Omental fat pad (tissue), 4 donors: ENCODE measurements at places on chromosomes 6 and 20. TPM values are rescaled to one million over a fixed set of nuclear protein-coding genes. Genes with fewer than 3 reads are reported as not detected.

DNA sequence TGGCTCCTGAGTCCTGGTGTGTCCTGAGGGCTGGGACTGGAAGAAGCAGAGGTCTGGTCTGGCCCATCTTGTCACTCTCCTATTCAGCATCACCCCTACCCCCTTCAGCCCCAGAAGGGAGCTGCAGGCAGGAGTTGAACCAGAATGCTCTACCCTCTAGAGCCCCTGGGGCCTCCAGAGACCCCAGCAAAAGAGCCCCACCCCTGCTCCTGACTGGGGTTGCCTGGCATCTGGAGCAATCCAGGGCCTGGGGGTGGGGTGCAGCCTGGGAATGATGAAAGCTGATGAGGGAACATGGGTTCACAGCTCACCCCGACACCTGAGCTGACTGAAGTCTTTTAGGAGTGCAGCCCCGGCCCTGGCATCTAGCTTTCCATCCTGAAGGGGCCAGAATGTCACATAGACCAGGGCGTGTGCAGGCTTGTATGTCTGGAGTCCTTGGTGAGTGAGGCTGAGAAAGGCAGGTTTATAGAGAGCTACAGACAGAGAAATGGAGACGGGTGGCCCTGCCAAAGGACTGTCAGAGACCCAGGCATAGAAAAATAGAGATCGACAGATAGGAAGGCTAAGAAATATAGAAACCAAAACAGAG lies 12.2 kb downstream of the FGD2 start:
- DNase-seq: no peak

HTR1B gene
- total RNA-seq: not detected

BYSL gene
- total RNA-seq: 9.8 TPM

DNA sequence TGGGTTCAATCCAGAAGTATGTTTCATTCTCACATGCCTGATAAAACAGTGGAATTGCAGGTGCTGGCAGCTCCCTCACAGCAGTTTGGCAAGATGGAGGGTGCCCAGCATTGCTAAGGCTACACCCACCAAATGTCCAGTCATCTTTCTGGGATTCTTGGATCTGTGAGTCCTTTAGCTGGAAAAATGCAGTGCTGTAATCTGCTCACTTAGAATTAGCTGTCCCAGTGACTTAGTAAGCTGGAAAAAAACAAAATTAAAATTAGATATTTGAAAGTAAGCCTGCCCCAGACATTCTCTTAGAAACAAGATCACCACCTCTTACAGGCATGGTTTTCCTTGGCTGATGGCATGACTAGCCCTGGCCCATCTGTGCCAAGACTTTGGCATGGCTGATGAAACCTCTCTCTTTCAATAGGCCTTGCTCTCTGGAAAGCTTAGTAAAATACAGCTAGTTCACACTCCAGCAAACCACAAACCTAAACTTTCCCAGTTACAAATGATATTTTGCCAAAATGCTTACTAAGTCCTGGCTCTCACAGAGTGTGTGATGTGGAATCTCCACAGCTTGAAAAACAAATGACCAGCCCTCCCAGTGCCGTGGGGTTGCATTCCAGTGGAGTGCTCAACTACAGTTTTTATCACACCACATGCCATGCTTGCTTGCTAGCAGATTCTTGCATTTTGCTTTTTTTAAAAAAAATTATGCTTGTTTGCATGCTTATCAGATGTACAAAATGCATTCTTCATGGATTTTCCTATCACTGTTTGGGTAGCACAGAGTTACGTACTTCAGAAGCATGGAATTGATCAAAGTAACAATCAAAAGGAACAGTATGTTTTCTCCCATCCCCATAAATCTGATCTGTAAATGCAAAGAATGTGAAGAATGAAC lies 261.5 kb downstream of the EYA4 start:
- DNase-seq: no peak

- DNase-seq: no peak
Observed at GRCh38 chr20:25579081-25579770, 6.1 kb downstream of the NINL start.

MAP1LC3A gene
- 58.2 TPM for total RNA-seq

LTA gene
- not detected for total RNA-seq

PGC gene
- not detected for total RNA-seq

GRCh38 chr6:97081010-97081590 lies 156.6 kb downstream of the KLHL32 start:
- DNase-seq: no peak

- no peak for DNase-seq
Observed at GRCh38 chr20:20929341-20929740, 176.8 kb downstream of the LINC00237 start.

DNA sequence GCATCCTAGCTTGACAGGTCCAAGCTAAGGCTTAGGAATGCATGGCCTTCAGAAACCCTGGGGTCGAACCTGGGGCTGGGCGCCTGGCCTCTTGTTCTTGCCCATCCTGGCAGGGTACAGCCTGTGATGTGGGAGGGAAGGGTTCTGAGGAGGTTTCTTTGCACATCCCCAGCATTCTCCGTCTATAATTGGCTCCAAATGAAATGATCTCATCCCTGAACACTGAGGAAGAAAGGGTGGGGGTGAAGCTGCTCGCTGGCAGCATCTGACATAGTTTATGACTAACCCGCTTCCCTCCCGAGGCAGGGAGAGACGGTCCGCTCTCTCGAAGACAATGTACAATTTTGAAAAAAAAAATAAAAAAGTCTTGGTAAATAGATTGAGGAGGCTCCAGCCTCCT lies 67.1 kb upstream of the ZNFX1 start:
- no peak for DNase-seq

KIAA0408 gene
- total RNA-seq: 7.3 TPM

DNA sequence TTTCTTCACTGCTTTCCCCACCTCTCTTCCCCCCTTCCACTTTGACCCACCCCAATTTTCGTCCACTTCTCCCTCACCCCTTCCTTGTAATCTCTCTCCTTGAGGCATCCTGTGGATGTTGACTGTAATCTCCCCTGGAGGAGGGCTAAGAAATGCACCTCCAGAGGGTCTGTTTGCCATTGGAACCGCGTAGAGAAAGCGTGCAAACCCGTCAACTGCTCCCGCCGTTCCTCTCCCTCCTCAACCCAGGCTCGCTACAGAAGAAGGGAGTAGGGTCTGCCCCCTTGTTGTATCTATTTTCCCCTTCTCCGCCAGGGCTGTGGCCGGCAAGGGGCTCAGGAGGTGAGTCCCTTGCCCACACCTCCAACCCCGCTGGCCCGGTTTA lies 502 bp upstream of the HTR1E start:
- peak; percentile 22 for DNase-seq

DNA sequence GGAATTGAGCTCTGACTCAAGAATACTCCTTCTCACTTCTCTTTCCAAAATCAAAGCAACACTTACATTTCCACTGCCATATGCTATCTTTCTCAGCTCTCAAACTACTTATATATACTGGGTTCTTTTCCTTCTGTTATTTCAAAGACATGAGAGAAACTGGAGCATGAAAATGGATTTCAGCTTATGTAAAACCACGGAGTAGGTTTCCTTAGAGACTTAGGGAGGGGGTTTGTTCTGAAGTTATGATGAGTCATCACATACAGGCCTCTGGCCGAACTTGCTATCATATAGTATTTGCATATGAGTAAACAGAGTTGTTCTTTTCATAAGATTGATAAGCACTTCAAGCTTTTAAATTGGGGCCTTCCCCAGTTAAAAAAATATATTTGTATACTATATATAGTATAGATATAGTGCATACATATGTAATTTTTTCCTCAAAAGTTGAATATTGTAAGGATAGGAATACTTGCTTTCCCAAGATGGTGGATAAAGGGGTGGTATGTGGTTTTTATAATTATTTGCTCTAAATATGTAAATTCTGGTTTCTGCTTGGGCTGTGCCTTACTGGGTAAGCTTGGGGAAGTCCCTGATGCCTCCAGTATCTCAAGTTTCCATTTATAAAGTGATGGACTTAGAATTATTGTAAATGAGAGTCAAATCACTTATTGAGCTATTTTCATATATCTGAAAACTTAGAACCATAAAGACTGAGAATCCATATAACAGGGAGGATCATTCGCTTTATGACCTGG lies 273.9 kb downstream of the RFPL4B start:
- DNase-seq: no peak

- DNase-seq: no peak
Observed at GRCh38 chr6:45576648-45577624, 199.2 kb upstream of the SUPT3H start.

DNA sequence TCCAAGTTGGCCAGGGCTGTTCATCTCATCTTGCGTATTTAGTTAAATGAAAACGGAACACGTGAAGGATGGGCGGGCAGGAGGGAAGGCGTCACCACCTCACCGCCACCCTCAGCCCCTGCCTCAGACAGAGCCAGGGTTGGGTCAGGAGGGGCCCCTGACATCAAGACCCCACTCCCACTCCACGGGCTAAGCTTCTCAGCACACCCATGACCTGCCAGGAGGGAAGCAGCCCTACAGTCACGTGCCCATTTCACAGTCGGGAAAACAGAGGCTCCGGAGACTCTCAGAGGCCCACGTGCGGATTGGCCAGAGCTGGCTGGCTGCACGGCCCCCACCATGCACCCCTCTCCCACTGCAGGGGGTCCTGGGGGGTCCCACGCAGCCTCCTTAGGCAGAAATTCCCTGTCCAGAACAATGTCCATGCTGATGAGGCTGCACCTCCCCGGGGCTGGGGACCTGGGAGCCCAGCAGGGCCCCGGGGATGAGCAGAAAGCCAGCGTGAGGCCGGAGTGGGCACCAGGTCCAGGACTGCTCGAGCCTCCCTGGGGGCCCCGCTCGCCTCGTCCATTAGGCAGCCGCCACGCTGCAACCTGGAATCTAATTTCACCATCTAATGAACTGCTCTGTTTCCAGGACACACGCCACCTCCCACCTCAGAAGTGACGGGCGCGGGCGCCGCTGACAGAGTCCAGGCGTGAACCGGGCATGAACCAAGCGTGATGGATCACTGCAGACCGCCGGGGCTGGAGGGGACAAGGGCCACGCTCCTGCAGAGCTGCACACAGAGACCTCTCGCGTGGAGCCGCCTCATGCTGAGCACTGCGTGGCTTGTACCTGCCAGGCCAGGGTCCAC lies 15.8 kb downstream of the KCNQ2 start:
- no peak for DNase-seq

DPPA5 gene
- total RNA-seq: not detected

CHRNA4 gene
- not detected for total RNA-seq

BTN1A1 gene
- not detected for total RNA-seq

DNA sequence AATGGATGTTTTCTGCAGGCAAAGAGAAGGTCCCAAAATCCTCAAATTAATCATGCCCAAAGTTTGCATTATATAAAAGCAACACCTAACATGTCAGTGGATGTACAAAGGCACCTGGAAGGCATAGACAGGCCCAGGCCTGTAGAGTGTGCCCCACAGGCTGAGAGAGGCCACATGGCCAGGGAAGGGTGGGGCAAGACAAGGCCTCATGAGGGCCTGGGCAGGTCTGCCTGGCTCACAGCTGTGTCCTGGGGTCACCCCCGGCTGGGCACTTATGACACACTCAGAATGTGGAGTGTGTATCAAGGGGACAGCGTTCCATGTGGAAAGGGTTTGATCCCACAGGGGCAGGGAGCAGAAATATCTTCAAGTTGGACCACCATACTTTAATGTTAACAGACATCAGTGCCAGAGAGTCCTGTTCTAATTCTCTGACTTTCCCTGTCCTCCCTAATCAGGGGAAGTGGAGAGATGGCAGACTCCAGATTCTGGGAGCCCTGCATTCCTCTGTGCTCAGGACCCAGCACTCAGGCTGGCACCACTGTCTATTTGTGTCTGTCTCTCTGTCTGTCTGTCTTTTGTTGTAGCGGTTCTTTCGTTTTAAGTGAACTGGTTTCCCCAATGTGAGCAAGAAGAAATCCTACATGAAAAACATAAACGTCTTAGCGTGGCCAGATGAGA lies 178.3 kb upstream of the FOXA2 start:
- DNase-seq: no peak

DNA sequence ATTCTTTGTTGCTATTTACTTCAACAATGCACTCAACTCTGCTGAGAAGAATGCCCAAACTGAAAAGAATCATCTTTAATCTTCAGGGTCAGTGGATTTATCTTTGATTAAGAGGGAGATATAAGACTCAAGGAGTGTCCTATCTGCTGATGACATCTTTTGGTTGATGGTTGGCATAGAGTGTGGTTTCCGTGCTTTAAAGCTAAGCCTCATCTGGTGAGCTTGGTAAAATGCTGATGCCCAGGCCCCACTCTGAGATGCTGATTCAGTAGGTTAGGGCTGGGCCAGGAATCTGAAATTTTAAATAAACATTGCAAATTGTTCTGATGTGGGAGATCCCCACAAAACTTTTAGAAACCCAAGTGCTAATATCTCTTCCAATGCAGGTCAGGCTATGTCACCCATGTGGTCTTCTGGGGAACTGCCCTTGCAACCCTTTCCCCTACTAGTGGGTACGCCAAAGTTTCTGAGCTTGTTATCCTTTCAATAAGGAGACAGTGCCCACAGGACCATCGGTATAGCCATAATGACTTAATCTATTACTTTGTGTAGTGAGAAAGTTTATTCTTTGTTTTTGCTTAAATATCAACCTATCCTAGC lies 68.5 kb upstream of the ARMH2 start:
- DNase-seq: no peak

DNA sequence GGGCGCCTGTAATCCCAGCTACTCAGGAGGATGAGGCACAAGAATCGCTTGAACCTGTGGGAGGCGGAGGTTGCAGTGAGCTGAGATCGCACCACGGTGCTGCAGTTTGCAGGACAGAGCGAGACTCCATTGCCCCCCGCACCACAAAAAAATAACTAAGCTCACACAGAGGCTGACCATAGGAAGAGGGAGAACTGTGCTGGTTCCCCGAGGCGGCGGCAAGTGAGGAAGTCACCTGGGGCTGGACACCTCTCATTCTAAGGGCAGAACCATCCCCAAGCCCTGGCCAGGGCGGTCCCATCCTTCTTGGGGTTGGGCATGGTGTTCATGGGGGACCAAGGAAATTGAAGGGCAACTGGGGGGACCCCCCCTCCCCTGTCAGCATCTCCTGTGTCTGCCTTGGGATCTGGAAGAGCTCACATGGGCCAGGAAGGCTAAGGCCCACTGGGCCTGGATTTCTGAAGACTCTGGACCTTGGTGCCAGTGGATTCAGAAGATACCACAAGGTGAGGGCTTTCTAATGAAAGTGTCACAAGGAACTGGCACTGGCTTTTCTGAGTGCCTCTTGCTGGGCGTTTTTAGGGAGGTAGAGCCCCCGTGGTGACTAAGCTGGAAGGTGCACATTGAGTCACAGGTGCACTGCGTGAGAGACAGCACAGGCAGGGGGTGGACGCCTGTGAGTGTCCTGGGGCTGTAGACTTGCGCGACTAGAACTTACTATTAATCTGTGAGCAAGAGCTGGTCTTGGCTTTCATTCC lies 11.5 kb downstream of the IRF4 start:
- no peak for DNase-seq

OR2H1 gene
- total RNA-seq: not detected

DNA sequence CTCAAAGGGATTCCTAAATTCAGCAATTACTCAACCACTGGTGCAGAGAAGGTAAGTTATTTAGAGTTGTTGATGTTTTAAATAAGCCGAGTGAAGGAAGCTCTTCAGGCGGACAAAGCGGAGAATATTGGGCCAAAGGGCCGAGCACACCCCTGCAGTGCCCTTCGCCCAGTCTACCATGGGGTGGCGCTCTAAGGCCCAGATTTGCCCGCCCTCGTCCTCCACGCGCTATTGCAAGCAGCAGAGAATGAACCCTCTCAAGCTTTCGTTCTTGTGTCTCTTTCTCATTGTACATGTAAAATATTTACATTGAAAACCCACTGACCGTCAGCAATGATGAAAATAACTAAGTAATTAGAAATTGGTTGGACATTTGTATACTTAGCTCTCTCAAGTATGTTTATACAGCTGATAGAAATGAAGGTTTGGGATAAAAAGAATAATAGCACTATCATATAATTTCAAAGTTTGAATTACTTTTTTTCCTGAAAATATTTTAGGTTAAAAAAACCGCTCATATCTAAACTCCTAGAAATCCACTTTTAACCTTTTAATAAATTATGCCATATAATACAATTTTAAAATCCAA lies 195.0 kb upstream of the CEP162 start:
- DNase-seq: no peak

IL20RA gene
- total RNA-seq: 4.6 TPM
